ENCODE measurements at places on chromosomes 7 and 10. TPM values are rescaled to one million over a fixed set of nuclear protein-coding genes. Genes with fewer than 3 reads are reported as not detected.
A peak's percentile ranks its signal among the peaks of the same experiment; 100 is the strongest.

GRCh38 chr7:46754140-46754720 is 827.7 kb downstream of the TNS3 start:
- no peaks in the 10 kb centered on the region for H3K4me1 ChIP-seq
- DNase-seq, result no peak
- no peak overlapping the region for H3K27ac ChIP-seq
- H3K27me3 ChIP-seq, result no peaks in the 10 kb centered on the region

- no peaks in the 10 kb centered on the region for H3K27me3 ChIP-seq
- no peaks in the 10 kb centered on the region for H3K4me1 ChIP-seq
- H3K4me3 ChIP-seq, result no peak overlapping the region
- no peaks in the 10 kb centered on the region for H3K36me3 ChIP-seq
- no peak overlapping the region for H3K27ac ChIP-seq
- no peak for DNase-seq
These were observed 152.4 kb downstream of the KIF20B start for GRCh38 chr10:89853781-89854191.

DNA sequence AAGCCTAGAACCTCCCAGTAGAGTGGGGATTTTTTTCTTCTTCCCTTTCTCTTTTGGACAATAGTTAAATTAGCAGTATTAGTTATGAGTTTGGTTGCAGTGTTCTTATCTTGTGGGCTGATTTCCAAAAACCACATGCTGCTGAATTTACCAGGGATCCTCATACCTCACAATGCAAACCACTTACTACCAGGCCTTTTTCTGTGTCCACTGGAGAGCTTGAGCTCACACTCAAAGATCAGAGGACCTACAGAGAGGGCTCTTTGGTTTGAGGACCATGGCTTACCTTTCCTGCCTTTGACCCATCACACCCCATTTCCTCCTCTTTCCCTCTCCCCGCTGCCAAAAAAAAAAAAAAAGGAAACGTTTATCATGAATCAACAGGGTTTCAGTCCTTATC is 5.4 kb downstream of the OPN1SW start:
- peaks cover under 1% of the 10 kb centered on the region for H3K36me3 ChIP-seq
- H3K27me3 ChIP-seq, result no peaks in the 10 kb centered on the region
- H3K27ac ChIP-seq, result no peak overlapping the region
- no peaks in the 10 kb centered on the region for H3K4me1 ChIP-seq

GRCh38 chr10:74223755-74224529 is 72.9 kb downstream of the ADK start:
- H3K4me3 ChIP-seq, result no peak overlapping the region
- no peak overlapping the region for H3K27ac ChIP-seq
- H3K4me1 ChIP-seq, result no peaks in the 10 kb centered on the region
- no peak for DNase-seq

DNA sequence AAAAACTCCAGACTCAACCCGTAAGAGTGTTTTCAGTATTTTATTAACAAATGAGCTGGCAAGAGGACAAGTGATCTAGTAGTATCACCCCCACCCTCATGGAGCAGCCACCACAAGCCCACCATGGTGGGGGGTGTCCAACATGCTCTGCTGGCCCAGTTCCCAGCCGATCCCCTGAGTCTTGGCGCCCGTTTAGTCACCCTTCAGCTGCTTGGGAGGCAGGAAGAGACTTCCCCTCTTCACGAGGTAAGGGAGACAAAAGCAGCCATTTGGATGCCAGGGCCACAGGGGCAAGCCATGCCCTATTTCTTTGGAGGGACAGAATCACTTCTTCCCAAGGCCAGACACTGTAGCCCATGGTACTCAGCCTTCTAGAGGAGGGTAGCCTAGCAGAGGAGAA is 54.1 kb downstream of the NOD1 start:
- no peaks in the 10 kb centered on the region for H3K36me3 ChIP-seq
- no peaks in the 10 kb centered on the region for H3K27me3 ChIP-seq
- H3K4me3 ChIP-seq, result no peak overlapping the region
- H3K4me1 ChIP-seq, result no peaks in the 10 kb centered on the region

GRCh38 chr7:88202278-88202677 is 17.6 kb downstream of the SRI start:
- no peaks in the 10 kb centered on the region for H3K27me3 ChIP-seq
- peaks cover 40% of the 10 kb centered on the region for H3K36me3 ChIP-seq
- no peak for DNase-seq
- no peak overlapping the region for H3K27ac ChIP-seq
- H3K4me3 ChIP-seq, result no peak overlapping the region
- H3K4me1 ChIP-seq, result no peaks in the 10 kb centered on the region

GRCh38 chr7:42479816-42480633 is 243.0 kb upstream of the GLI3 start:
- no peak for DNase-seq
- no peak overlapping the region for H3K4me3 ChIP-seq
- H3K4me1 ChIP-seq, result no peaks in the 10 kb centered on the region
- no peaks in the 10 kb centered on the region for H3K36me3 ChIP-seq
- no peak overlapping the region for H3K27ac ChIP-seq
- H3K27me3 ChIP-seq, result no peaks in the 10 kb centered on the region

GRCh38 chr10:78448470-78448869 is 414.8 kb downstream of the RPS24 start:
- peaks cover 4% of the 10 kb centered on the region for H3K4me1 ChIP-seq
- no peak overlapping the region for H3K4me3 ChIP-seq
- DNase-seq, result no peak
- no peaks in the 10 kb centered on the region for H3K27me3 ChIP-seq
- H3K36me3 ChIP-seq, result no peaks in the 10 kb centered on the region

DNA sequence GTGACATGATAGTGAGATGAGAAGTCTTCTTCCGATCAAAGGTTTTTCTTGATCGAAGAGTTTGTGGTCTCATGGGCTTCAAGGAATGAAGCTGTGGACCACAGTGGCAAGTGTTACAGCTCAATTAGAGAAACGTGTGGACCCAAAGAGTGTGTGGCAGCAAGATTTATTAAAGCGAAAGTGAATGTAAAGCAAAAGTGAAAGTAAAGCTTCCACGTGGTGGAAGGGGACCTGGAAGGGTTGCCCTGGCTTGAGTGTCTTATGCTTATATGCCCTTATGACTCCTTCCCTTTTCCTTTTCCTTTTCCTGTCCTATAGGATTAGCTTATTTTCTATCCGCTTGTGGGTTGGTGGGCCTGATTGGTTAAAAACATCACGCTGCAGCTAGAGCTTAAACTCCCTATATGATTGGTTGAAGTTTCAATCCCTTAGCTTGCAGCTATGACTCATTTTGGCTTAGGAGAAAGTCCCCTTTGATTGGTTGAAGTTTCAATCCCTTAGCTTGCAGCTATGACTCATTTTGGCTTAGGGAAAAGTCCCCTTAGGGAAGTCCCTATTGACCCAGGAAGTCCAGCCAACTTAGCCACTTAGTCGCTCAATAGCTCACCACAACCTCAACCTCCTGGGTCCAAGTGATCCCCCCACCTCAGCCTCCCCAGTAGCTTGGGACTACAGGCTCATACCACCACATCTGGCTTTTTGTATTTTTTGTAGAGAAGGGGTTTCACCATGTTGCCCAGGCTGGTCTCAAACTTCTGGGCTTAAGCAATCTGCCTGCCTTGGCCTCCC is 34.7 kb downstream of the MRPS24 start:
- H3K27ac ChIP-seq, result no peak overlapping the region
- no peaks in the 10 kb centered on the region for H3K4me1 ChIP-seq
- H3K36me3 ChIP-seq, result no peaks in the 10 kb centered on the region
- DNase-seq, result no peak
- peak overlapping the region; percentile 11 for H3K4me3 ChIP-seq

DNA sequence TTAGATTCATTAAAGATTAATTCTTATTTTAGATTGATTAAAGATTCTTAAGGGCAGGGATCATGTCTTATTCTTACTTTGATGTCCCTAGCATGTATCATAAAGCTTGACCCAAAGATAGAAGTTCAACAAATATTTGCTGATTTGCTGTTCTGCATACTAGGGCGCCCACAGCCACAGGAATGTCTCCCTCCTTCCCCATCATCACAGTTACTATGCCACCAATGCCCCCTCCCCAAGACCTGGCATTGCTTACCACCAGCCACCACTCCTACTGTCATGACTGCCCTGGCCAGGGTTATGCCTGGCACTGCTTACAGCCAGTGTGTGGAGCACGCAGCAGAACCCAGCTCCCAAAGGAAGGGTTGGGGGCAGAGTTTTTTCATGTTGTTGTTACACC is 86.7 kb upstream of the AGK start:
- no peak for DNase-seq
- no peak overlapping the region for H3K27ac ChIP-seq
- H3K4me1 ChIP-seq, result no peaks in the 10 kb centered on the region
- no peak overlapping the region for H3K4me3 ChIP-seq
- no peaks in the 10 kb centered on the region for H3K27me3 ChIP-seq

Gene TFPI2
- polyA plus RNA-seq, result 24.5 TPM

Gene PTF1A
- 16.8 TPM for polyA plus RNA-seq

Gene SLC18A3
- 0.47 TPM for polyA plus RNA-seq

Gene SEMA4G
- 36.4 TPM for polyA plus RNA-seq

Gene OGDHL
- 9.2 TPM for polyA plus RNA-seq

Gene PPP2R2D
- 32.2 TPM for polyA plus RNA-seq

Gene GRM3
- 0.02 TPM for polyA plus RNA-seq

Gene THSD7A
- 0.42 TPM for polyA plus RNA-seq
